SW 1271 (cell line): ENCODE measurements at places on chromosomes 6 and 20.

GRCh38 chr20:32898729-32899128 is 40.0 kb downstream of the EFCAB8 start:
- no peak for DNase-seq

GRCh38 chr6:161139766-161140553 is 133.9 kb downstream of the AGPAT4 start:
- no peak for DNase-seq

DNA sequence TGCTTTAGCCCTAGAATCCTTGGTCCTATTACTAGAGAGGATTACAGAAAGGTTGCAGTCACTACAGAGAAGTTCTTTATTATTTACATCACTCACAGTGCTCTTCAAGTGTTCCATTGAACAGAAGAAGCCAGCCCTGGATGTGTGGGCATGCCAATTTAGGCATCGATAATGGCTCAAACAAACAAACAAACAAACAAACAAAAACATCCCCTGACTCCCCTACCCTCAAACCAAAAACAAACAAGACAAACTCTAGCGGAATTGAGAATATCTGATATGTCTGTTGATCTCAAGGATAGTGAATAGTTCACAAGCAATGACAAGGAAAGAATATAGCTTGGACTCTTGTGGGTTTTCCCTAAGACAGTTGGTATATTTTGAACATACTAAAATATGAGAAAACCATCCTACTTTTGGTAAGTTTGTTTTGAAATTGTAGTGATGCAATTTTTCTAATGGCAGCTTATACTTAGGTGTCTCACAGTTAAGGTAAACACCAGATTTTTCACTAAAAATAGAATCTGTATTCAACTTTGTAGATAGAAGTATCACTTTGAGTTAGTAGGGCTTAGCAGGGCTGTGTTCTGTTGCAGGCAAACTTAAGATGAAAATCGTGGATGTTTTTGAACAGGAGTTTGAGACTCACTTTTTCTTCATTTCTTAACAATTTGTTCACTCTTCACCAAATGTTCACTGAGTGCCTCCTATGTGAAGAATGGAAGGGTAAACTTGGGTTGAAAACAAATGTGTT is 92.8 kb upstream of the FAM184A start:
- no peak for DNase-seq

DNA sequence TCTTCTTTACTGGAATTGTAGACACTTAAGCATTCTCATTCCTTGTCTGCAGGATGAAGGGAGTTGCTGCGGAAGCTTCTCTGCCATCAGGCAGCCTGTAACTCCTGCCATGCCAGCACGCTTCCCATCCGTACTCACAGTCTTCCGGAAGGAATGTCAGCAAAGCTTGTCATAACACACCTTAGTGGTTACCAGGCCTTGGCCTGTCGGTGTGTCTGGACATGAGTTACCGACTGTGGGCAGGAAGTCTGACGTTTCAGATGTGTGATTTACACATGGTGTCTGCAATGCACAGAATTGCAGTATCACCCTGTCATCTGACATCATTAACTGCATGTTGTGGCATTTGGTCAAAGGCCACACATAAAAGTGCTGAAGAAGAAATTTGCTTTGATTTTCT is 102.2 kb downstream of the SLC24A3 start:
- DNase-seq: no peak

GRCh38 chr6:128981716-128982115 is 98.8 kb downstream of the LAMA2 start:
- no peak for DNase-seq

- no peak for DNase-seq
Measured at GRCh38 chr6:117481278-117481925, 1.1 kb upstream of the DCBLD1 start.

- no peak for DNase-seq
Measured at GRCh38 chr20:46119028-46119546, 973 bp downstream of the CD40 start.
